ENCODE measurements at places on chromosomes 3 and 15. TPM values are rescaled to one million over a fixed set of nuclear protein-coding genes. Genes with fewer than 3 reads are reported as not detected.

GRCh38 chr3:101865751-101866509 is 16.6 kb downstream of the NFKBIZ start:
- DNase-seq: no peak

DNA sequence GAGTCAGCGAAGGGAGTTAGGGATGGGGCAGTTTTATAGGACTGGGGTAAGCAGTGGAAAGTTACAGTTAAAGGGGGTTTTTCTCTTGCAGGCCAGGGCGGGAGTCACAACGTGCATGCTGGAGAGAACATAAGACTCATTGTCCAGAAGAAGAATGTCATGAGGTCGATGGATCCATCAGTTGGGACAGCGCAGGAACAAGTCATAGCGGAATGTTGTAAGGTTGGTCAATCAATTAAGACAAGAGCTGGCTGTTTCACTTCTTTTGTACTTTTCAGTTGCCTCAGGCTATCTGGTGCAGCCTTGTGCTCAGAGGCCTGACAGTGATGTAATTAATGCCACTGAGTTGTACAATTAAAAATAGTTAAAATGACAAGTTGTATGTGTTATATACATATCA is 165.6 kb downstream of the OCA2 start:
- no peak for DNase-seq

DNA sequence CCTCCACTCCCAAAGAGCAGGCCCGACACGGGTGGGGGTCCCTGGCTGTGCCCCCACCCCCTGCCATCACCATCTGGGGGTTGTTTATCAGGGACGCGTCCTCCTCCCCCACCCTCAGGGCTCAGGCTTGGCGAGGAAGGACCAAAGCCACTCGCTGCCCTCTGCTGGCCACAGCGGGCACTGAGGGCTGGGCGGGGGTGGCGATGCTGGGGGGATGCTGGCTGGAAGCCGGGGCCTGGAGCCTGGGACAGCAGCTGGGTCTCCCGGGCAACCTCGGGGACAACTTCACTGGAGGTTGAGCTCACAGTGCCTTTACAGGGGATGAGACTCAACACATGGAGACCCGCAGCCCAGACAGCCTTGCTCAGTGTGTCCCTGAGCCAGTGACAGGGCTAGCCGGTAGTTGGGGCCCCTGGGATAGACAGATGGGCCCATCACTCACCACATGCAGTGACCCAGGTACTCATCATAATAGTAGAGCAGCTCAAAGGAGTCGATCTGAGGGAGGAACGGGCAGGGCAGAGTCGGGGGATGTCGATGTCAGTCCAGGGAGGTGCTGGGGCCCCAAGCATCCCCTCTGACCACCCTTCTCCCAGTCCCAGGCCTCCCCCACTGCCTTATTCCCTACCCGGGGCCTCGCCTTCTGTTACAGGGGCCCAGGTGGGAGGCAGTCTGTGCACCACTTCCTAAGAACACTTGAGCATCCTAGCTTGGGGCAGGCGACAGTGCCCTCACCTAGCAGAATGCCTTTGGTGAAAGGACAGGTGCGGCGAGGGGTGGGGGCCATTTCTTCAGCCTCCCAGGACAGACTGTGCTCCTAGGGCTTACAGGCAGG is 5.9 kb upstream of the CALML4 start:
- DNase-seq: no peak

Gene ZMYND10
- total RNA-seq: 1.4 TPM

- no peak for DNase-seq
These were observed 3.5 kb upstream of the PLA2G4E start for GRCh38 chr15:42024303-42024702.

GRCh38 chr3:16917256-16917935 is 32.6 kb downstream of the PLCL2 start:
- peak; percentile 93 for DNase-seq

GRCh38 chr3:184174284-184174645 is 390 bp upstream of the AP2M1 start:
- DNase-seq: no peak

Gene HRH1
- total RNA-seq: 16.7 TPM

DNA sequence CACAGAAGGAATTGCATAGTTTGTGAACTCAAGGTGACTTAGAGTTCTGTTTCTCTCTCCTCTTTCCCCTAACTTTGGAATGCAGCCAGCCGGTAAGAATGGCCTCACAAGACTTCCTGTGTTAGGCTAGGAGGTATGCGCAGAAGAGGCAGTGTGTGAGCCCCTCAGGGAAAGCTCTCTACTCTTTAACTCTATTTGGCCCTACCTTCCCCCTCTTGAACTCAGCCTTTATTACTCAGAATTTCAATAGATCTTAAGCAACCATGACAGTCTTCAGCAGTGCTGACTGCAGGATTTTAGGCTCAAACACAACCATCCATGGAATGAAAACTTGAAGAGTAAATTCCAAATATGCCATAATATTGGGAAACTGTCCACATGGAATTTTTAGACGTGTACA is 209.5 kb downstream of the DTWD1 start:
- no peak for DNase-seq

DNA sequence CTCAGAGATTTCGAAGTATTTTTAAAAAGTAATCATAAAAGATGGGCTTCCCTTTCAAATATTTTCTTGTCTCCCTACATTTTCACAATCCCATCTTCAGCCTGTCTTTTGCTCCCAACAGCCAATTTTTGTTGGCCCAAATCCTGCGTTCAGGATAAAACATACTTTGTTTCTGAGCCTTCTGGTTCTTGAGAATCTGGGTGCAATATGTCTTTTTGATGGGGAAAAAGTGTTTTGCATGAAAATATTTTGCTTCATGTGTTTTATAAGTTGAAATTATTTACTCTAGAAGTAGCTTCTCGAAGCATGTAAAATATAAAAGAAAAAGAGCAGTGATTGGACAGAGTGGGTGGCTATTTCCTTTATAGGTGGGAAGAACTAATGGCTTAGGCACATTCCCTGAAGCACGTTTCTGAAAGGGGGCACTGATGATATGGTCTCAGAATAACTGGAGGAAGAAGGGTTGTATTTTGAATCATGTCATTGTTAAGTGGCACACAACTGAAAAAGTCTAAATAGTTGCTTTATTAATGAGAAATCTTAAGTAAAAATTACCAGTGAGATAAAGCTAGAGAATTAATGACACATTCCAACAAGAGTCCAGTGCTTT is 3.9 kb downstream of the UNC13C start:
- DNase-seq: no peak

Gene CISH
- 0.53 TPM for total RNA-seq

Gene SLC6A20
- total RNA-seq: not detected

DNA sequence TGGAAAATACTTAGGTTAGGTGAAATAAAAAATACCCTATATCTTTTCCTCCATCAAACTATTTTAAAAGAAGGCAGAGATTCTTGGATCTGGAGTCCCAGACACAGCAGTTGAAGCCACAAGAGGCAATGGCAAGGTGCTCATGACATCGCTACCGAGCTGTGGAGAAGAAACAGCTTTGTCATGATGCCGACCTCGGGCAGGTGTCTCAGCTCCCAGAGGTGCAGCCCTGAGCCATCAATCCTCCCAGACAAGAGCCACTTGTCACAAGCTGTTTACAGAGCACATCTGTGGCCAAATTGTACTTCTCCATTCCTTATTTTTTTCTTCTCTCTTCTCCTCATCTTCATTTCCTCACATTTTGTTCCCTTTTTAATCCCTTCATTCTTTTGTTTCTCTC is 50.8 kb downstream of the GPR176 start:
- DNase-seq: no peak

- DNase-seq: peak; percentile 41
These were observed 311.6 kb upstream of the TPRG1 start for GRCh38 chr3:188860147-188860546.

DNA sequence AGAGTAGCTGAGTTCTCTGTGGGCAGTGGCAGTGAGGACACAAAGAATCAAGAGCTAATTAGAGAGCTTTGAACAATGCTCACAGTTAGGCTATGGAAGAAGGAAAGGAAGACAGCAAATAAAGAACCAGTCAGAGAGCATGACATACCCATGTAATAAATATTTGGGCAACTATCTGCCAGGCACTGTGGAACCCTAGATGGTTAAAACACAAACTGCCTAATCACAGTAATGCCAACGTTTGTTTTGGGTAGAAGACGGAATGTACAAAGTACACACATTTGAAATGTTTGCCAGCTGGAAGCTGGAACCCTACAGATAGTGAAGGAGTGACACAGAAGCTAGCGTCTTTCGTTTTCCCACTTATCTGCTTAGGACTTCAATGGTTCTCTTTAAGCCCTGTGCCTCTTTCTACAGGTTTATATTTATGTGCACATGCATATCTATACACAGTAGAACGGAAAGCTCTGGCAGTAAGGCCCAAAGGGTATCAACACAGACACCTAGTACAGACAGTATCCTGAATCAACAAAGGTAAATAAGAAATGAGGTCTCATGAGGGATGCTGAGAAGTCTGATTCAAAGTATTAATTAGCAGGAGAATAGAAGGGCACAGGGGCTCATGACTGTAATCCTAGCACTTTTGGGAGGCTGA is 44.6 kb downstream of the ANKRD28 start:
- no peak for DNase-seq

DNA sequence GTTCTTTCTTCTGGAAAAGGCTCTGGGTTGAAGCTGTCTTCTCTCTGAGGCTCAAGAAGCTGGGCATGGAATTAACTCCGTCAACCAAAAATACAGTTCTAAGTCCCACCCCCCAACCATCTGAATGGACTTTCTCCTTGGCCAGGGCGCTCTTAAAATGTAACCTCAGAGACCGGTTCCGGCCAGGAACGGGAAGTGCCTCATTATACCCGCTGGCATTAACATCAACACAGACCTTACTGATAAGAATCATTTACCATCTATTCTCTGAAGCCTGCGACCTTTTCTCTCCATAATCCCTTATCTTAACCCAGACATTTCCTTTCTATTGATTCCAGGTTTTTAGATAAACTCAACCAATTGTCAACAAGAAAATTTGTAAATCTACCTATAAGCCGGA is 64.7 kb downstream of the ATP1B3 start:
- DNase-seq: no peak

GRCh38 chr3:190017521-190018288 is 103.0 kb downstream of the P3H2 start:
- DNase-seq: peak; percentile 83

Gene ST8SIA2
- 1.8 TPM for total RNA-seq

DNA sequence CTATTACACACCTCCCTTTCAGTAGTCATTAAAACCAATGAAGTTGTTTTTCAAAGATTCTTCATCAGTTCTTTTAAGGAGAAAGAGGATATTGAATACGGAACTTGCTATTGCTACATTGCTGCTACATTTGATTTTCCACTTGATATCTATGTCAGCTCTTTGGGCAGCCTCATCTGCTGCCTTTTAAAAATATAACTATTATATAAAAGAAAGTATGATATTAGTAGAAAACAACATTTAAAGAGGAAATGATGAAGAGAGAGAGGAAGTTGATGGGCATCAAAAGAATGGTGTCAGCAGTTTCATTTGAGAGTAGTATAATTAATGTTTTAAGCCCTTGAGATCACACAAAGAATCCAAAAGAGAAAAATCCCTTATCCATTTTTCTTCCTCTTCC is 171.4 kb downstream of the NFKBIZ start:
- no peak for DNase-seq

- DNase-seq: no peak
These were observed 26.3 kb downstream of the ALS2CL start for GRCh38 chr3:46667061-46667621.

Gene CALML4
- 1.6 TPM for total RNA-seq

DNA sequence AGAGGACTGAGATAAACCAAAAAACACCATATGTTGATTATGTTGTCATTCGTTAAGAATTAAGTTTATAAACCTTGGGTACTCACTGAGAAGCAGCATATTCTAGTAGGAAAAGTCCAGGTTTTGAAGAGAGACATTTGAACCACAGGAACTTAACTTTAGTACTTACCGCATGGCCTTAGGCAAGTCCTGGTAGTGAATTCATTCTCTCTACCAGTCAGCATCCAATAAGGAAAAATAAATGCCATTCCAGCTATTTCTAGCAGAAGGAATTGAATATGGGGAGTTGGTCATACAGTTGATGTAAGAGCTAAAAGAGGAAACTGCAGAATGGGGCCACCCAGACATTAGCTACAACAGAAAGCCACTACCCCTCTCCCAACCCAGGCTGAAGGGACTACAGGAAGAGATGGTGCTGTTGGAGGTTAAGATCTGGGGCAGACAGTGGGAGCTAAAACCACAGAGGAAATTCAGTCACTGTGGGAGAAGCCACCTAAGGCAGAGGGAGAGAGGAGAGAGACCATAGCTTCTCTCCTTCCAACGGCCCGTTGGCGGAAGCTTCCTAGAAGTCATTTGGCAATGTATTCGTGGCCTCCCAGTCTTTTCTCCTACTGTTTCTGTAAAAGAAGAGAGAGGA is 133.8 kb upstream of the RARB start:
- DNase-seq: peak; percentile 15

Gene GLDN
- not detected for total RNA-seq

DNA sequence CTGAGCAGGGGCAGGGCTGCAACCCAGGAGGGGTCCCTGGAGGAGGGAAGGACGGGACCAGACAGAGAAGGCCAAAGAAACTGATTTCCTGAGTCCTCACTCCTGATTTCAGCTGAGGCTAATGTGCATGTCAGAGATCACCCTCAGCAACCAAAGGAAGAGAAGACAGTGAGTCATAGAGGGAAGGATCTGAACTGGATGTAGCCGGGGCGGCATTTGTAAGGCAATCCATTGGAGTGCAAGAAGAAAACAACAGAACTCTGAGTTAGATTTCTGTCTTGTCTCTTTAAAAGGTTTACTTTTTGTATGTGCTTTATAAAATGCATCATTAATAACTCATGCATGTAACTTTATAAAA is 105.3 kb upstream of the AGBL1 start:
- peak; percentile 72 for DNase-seq

Gene SOX2
- not detected for total RNA-seq

Gene MELTF
- total RNA-seq: 97.0 TPM

- DNase-seq: no peak
These were observed 53.7 kb upstream of the HEG1 start for GRCh38 chr3:125109536-125109925.

- DNase-seq: peak; percentile 19
These were observed 751 bp upstream of the RPS17 start for GRCh38 chr15:82540984-82541431.

Gene CHRM5
- total RNA-seq: not detected

- DNase-seq: no peak
These were observed 12.7 kb downstream of the SPSB4 start for GRCh38 chr3:141063831-141064230.

DNA sequence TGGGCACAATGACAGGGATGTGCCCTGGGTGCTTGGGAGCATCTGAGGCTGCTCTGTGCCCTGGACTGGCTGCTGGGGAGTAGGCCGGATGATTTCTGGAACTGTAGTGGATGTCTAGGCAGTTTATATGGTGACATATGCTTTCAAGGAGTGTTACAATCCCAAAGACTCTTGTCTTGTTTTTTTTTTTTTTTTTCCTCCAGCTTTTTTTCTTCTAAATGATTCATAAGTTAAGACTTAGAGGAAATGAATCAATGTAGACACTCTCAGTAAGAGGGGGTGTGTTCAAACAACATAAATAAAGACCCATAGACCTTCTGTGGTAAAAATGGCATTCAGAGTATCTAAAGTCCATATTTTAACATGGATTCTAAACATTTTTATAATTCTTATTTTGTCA is 706.1 kb upstream of the GOLIM4 start:
- DNase-seq: peak; percentile 94

Gene TRANK1
- 1.4 TPM for total RNA-seq

Gene PFN2
- total RNA-seq: 261 TPM

Data from HT1080 (cell line).